Activated naive CD8-positive, alpha-beta T cell treated with anti-CD3 and anti-CD28 coated beads, Interleukin-2, amount 10 ng/mL, durations not matched to agents 7 days and 5 days (primary cell): ENCODE measurements at places on chromosomes 2 and 18.

- no peaks in the 10 kb centered on the region for H3K36me3 ChIP-seq
- no peak for DNase-seq
- no peak overlapping the region for H3K4me3 ChIP-seq
- H3K27ac ChIP-seq: no peak overlapping the region
These were observed 351.7 kb downstream of the RAD51AP2 start for GRCh38 chr2:17166506-17166905.

GRCh38 chr2:132760405-132760804 is 90.4 kb upstream of the LYPD1 start:
- H3K4me3 ChIP-seq: no peak overlapping the region
- H3K36me3 ChIP-seq: no peaks in the 10 kb centered on the region
- H3K27me3 ChIP-seq: no peaks in the 10 kb centered on the region
- DNase-seq: no peak
- H3K4me1 ChIP-seq: no peaks in the 10 kb centered on the region

DNA sequence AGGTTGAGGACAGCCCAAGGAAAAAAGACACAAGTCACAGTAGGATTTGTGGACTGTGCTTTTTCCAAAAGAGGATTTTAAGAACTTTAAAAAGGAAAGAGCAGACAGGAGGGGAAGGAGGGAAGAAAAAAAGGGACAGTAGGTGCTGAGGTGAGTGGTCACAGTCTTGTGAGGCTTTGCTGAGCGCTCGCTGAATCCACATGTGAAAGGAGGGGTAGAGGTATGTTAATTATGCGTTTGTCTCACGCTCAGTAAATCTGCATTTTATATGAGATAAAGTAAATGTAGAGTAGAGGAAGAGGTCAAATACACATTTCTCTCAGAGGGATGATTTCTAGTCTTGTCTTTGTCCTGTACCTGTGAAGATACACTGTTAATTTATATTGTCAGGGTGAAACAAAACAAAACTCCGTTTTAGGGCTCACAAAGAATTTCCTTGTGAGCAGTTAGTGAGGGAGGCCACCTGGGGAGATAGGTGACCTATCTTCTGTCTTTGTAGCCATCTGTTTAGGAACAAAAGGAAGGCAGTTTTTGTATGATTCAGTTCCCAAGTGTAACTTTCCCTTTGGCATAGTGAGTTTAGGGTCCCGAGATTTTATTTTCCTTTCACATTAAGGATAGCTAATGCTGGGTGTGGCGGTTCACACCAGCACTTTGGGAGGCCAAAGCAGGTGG is 25.3 kb downstream of the GNAL start:
- H3K36me3 ChIP-seq: no peaks in the 10 kb centered on the region
- no peak for DNase-seq
- H3K4me3 ChIP-seq: no peak overlapping the region
- H3K27ac ChIP-seq: no peak overlapping the region
- no peaks in the 10 kb centered on the region for H3K4me1 ChIP-seq

- no peak for DNase-seq
- no peak overlapping the region for H3K4me3 ChIP-seq
- H3K27me3 ChIP-seq: no peaks in the 10 kb centered on the region
- H3K4me1 ChIP-seq: no peaks in the 10 kb centered on the region
- no peak overlapping the region for H3K27ac ChIP-seq
- no peaks in the 10 kb centered on the region for H3K36me3 ChIP-seq
These were observed 123.7 kb downstream of the TNS1 start for GRCh38 chr2:217878915-217879590.

GRCh38 chr2:179264368-179265081 is at the start of gene SESTD1:
Gene SESTD1 (minus strand): TSS chr2:179264832. CDS start chr2:179191841, 72,991 bp downstream.
- peak within 1 kb of the TSS; percentile 61 for H3K27ac ChIP-seq
- H3K4me3 ChIP-seq: peak within 1 kb of the TSS; percentile 89
- H3K27me3 ChIP-seq: peaks cover 43% of the 10 kb centered on the region
- peaks cover 16% of the 10 kb centered on the region for H3K4me1 ChIP-seq

DNA sequence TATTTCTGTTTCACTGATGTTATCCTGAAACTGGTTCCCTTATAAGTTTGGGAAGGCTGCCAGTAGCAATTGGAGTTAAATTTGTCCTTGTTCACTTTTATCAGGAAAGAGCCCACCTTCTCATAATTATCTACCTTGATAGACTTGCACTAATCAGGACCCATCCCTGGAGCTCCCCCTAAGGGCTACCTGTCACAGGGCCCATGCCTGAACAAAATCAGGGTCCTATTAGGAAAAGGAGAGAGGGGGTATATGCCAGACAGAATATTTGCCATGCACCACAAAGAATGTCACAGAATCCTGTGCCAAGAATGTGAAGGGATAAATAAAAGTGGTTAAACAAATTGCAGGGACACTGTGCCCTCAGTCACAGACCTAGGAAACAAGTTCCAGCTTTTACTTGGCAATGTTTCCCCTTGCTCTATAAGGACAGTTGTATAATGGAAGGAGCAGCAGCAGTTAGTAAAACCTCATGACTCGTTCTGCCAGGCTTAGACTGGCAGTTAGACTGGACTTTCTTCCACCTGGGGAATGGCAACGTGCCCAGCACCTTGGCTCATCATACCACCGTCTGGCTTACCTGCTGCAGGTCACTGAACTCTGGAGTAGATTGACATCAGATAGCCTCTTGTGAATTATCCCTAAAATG is 32.3 kb upstream of the VWC2L start:
- no peak overlapping the region for H3K4me3 ChIP-seq
- H3K4me1 ChIP-seq: no peaks in the 10 kb centered on the region
- H3K27me3 ChIP-seq: no peaks in the 10 kb centered on the region
- no peaks in the 10 kb centered on the region for H3K36me3 ChIP-seq

- H3K36me3 ChIP-seq: no peaks in the 10 kb centered on the region
- H3K27me3 ChIP-seq: no peaks in the 10 kb centered on the region
- no peak for DNase-seq
These were observed 38.5 kb downstream of the PNO1 start for GRCh38 chr2:68196120-68196716.

GRCh38 chr2:33219850-33220275 is 256.6 kb upstream of the RASGRP3 start:
- no peak overlapping the region for H3K4me3 ChIP-seq
- peaks cover 2% of the 10 kb centered on the region for H3K4me1 ChIP-seq
- no peak for DNase-seq

DNA sequence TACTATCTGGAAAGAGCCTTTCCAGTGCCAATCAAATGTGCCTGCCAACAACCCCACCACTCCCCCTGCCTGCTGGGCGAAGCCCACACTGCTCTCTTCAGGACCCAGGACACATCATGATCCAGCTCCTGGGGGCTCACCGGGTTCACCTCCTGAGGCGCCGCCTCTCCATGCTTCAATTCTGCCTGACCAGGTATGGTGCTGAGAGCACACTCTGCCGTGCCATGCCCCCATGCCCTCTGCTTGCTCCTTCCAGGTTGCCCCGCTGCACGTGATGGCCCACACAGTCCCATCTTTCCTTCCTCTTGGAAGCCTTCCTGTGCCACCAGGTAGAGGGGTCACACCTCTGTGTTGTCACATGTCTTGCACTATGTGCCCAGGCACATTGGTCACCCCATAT is 47.5 kb downstream of the ASB18 start:
- H3K4me3 ChIP-seq: no peak overlapping the region
- H3K4me1 ChIP-seq: no peaks in the 10 kb centered on the region
- no peak for DNase-seq
- H3K27ac ChIP-seq: no peak overlapping the region
- peaks cover 13% of the 10 kb centered on the region for H3K27me3 ChIP-seq
- H3K36me3 ChIP-seq: no peaks in the 10 kb centered on the region

GRCh38 chr18:71212222-71212621 is 923.4 kb downstream of the SOCS6 start:
- no peak overlapping the region for H3K4me3 ChIP-seq
- H3K4me1 ChIP-seq: no peaks in the 10 kb centered on the region
- no peak for DNase-seq
- H3K36me3 ChIP-seq: no peaks in the 10 kb centered on the region

DNA sequence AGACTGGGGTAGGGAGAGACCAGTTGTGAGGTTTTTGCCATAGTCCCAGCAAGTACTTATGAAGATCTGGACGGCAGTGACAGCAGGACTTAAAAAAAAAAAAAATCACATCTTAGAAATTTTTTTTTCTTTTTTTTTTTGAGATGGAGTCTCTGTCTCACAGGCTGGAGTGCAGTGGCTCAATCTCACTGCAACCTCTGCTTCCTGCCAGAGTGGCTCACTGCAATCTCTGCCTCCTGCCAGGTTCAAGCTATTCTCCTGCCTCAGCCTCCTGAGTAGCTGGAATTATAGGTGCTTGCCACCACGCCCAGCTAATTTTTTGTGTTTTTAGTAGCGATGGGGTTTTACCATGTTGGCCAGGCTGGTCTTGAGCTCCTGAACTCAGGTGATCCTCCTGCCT is 22.4 kb upstream of the STAT4 start:
- H3K27me3 ChIP-seq: no peaks in the 10 kb centered on the region
- H3K27ac ChIP-seq: no peak overlapping the region
- no peak overlapping the region for H3K4me3 ChIP-seq
- H3K36me3 ChIP-seq: peaks cover 2% of the 10 kb centered on the region
- DNase-seq: no peak
